Esophagus mucosa (tissue), 1 donor: ENCODE measurements at places on chromosomes 11 and 22.
A peak's percentile ranks its signal among the peaks of the same experiment; 100 is the strongest.

GRCh38 chr11:125081098-125081798 lies 18.1 kb downstream of the SLC37A2 start:
- no peak for ATAC-seq

GRCh38 chr22:50435291-50436014 lies 39.4 kb downstream of the SBF1 start:
- ATAC-seq, result peak; percentile 38

DNA sequence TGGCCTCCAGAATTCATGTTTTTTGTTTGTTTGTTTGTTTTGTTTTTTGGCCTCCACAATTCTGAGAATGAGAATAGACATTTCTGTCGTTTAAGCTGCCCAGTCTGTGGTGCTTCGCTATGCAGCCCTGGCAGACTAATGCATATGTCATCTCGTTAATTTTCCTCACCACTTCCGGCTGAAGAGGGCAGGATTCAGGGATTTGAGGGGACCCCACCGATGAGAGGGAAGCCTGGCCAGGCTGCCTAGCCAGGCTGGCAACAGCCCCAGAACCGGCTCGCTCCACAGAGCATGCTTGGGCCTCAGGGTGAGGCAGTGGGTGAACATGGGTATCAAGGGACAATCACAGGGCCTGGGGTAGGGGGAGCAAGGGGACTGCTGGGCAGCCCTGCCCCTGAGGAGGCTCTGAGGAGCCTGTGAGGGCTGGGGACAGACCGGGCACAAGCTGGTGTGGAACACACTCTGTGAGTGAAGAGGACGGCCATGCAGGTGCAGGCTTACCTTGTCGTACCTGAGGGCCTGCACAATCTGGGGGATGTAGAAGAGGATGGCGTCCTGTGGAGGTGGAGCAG lies 47.8 kb upstream of the SERPIND1 start:
- peak; percentile 27 for ATAC-seq

DNA sequence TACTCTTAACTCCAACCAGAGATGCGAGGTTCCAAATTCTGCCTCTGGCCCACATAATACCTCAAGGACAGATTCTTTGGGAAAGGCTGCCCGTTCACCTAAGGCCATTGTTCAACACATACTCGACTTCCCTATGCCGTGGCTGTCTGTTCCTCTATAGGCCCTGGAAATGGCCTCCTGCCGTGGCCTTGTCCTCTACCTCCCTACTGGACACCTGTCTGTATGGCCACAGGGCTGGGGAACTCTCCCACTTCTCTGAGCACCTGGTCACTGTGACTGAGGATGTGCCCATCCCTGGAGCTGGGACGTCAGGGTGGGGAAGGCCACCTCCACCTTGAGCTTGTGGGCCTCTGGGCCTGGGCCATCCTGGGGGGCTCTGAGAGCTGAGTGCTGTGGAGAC lies 340.5 kb upstream of the B3GAT1 start:
- no peak for ATAC-seq

DNA sequence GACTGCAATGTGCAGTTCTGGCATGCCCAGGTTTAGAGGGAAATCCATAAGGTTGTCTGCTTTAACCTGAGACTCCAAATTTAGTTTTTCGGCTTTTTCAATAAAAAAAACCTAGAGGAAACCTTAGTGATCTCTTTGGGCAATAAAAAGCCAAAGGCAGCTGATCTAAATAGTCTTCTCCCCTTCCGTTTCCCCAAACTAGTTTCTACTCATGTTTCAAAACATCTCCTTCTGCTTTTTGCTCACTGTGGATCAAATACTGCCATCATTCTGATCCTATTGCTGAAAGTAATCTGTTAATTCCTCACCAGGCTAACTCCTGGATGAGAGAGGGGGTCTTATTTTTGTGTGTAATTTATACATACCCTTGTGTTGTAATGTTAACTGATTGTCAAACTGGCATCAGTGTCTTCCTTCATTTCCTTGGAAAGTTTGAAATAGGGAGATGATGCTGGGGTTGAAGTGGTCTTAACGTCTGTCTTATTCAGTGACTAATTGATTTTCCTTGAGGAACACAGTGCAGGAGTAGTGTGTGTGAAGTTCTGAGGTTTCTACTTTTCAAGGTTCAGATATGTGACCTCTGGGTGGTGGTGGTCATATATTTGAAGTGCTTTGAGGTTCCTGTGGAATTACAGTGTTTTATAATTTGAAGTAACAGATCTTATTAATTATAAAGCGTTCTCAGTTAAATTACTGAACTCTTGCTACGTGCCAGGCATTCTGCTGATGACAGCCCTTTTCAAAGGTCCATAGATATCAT lies 55.0 kb downstream of the ARHGAP42 start:
- no peak for ATAC-seq

DNA sequence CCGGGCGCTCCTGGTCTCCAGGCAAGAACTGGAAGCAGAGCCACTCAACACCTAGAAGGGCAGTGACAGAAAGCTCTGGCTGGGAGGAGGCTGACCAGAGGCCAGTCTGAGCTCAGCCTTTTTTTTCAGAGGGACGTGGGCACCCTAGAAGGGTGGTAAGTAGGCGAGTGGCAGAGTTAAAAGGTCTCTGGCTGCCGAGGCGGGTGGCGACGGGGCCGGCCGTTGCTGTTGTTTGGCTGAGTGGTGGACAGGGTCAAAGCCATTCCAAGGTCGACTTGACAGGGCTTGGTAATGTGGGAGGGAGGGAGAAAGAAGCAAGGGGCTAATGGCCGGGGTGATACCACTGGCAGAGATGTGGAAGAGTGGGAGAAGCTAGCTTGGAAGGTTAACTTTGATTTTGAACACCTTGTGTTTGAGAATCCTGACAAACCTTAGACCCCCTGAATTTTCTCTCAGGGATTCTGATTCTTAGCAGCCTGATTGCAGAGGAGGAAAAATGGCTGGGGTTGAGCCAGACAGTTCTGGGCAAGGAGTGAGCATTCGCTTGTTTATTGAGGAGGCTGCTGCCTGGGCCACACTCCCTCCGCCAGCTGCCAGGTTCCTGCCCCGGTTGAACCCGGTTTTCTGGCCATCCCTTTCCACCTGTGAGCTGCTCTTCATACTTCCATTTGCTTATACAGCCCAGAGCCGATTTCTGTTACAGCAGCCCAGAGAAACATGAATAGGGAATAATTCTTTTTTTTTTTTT lies 868 bp upstream of the SYCE3 start:
- no peak for ATAC-seq

- no peak for ATAC-seq
Observed at GRCh38 chr11:77144196-77144856, 16.3 kb downstream of the MYO7A start.
